Left ventricle myocardium superior (tissue), 1 donor: ENCODE measurements at places on chromosomes 3 and 15. TPM values are rescaled to one million over a fixed set of nuclear protein-coding genes. Genes with fewer than 3 reads are reported as not detected.

- DNase-seq: peak; percentile 68
These were observed 38.4 kb downstream of the SLCO3A1 start for GRCh38 chr15:91891788-91892345.

- DNase-seq: no peak
These were observed 268.2 kb downstream of the ABHD5 start for GRCh38 chr3:43958973-43959372.

GRCh38 chr3:101464235-101464634, 48.8 kb downstream of the SENP7 start:
- no peak for DNase-seq

- no peak for DNase-seq
These were observed 245.7 kb downstream of the FAM43A start for GRCh38 chr3:194931347-194931746.

Gene SLC27A2
- total RNA-seq: not detected

GRCh38 chr3:173340626-173341025, 56.9 kb upstream of the NLGN1 start:
- no peak for DNase-seq
